Activated CD8-positive, alpha-beta memory T cell treated with anti-CD3 and anti-CD28 coated beads for 4 hours (primary cell): ENCODE measurements at places on chromosomes 1 and 21.

DNA sequence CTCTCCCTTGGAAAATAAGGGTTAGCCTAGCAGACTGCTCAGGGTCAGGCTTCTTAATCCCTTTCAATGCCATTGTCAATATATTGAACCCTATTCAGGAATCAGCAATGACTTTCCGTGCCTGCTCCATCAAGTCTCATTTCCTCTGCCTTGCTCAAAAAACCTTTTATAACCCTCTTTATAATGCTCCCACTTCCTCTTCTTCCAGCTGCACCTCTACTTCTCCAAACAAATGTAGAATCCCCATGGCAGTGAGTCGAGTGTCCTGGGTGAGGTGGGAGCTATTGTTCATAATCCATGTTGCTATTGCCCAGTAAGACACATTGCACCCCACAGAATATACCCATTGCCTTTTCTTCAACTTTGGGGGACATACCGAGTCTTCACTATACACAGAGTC is 58.6 kb downstream of the OLIG1 start:
- no peak for DNase-seq

- no peak for DNase-seq
Measured at GRCh38 chr1:66999640-67000400, 54.1 kb downstream of the SLC35D1 start.

- no peak for DNase-seq
Measured at GRCh38 chr1:236685917-236686814, at the start of gene ACTN2. Gene ACTN2, plus strand, starts transcription at chr1:236686499. Its CDS starts 175 bp downstream, at chr1:236686674.

DNA sequence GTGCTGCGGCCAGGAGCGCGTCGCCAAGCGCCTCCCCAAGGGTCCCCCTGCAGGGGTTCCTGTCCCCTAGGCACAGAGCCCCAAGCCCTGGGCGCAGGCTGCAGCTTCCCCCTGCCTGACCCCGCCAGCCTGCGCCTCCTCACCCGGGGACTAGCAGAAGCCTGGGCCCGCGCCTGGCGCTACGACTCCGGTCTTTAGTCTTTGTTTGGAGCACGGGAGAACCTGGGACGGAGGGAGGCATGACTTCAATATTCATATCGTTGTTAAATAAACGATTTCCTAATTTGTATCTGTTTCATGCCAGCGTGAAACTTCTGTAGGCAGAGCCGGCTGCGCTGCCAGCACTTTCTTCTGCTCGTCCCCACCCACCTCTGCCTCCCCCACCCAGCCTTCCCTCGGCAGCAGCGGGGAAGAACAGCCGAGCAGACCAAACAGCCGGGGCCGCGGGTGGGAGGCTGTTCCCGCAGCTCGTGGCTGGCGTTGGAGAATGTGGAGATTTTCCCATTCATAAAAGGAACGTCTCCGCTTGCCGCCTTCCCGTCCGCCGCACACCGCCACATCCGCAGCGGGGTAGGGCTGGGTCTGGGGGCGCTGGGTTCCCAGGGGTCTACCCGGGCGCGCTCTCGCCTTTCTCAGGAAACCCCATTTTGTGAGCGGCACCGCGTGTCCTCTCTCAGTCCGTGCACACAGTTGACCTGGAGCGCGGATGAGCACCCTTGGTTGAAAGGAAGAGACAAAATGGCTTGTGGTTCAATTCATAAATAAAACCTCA is 777 bp upstream of the TRIM67 start:
- DNase-seq: no peak

DNA sequence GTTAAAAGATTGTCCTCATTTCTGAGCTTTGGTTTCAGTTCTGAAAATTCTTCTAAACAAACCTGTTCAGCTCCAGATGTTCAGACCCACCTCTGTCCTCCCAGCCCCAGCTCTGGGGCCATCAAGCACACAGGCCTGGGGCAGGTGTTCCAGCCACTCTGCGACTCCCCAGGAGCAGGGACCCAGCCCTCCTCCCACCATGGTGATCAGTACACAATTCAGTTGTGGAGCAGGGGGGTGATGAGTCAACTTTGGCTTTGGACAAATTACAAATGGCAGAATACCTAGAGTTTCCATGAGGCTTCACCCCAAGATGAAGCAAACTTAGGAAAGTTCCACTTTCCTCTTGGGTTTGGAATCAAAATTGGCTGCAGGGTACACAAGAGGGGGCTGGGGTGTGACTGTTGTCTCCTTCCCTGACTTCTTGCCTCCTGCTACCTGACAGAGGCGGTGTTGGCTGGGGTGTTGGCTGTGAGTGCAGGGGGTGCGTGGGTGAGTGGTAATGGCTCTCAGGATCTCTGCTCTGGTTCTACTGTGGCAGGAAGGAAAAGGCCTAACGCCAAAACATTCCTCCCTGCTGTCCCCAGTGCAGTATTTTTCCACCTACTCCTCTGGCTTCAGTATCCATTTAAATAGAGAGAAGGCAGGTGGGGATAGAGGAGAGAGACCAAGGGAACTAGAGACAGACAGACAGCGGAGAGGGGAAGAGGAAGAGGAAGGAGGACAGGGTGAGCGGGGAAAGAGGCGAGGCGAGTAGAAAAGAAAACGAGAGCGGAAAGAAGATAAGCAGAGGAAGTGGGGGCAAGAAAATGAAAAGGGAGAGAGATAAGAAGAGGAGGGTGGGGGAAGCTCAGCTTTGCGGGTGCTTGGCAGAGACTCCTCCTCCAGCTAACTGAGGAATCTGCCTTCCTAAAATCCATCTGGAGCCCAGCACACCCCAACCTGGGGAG is 20.6 kb upstream of the LRRN2 start:
- DNase-seq: no peak

- DNase-seq: no peak
Measured at GRCh38 chr1:61743716-61744580, 1.7 kb downstream of the PATJ start.

GRCh38 chr1:41414716-41415306 is 53.6 kb downstream of the FOXO6 start:
- no peak for DNase-seq

- no peak for DNase-seq
Measured at GRCh38 chr1:13769212-13769611, 69.2 kb downstream of the PRDM2 start.
